Activated naive CD4-positive, alpha-beta T cell (primary cell): ENCODE measurements at places on chromosomes 1 and 21.

- no peak for DNase-seq
Observed at GRCh38 chr1:204149107-204149506, 2.7 kb downstream of the ETNK2 start.

GRCh38 chr1:166351676-166352075, 184.9 kb upstream of the FAM78B start:
- no peak for DNase-seq

- no peak for DNase-seq
Observed at GRCh38 chr1:81887421-81888144, 86.8 kb downstream of the ADGRL2 start.

GRCh38 chr1:11337580-11338073, 64.6 kb downstream of the UBIAD1 start:
- peak; percentile 66 for DNase-seq

DNA sequence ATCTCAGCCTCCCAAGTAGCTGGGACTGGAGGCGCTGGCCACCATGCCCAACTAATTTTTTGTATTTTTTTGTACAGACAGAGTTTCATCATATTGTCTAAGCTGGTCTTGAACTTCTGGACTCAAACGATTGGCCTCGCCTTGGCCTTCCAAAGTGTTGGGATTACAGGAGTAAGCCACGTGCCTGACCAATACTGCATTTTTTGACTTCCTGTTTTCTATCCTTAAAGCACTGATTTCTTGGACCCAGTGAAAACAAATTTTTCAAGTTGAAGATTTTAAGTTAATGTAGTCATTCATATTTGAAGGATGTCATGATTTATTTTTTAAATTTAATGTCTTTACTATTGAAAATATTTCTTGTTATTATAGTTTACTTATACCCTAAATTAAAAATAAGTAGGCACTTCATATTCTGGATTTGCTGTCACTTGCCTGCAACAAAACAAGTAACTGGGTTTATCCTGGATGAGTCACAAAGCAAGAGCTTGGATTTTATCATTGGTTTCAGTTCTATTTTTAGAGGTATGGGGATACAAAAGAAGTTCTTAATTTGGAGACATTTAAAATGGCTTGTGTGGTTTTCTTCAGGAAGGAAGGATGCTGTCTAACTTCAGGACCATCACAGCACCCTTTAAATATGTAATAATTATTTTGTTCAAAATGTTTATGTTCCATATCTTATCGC, 2.2 kb upstream of the VPS45 start:
- no peak for DNase-seq

DNA sequence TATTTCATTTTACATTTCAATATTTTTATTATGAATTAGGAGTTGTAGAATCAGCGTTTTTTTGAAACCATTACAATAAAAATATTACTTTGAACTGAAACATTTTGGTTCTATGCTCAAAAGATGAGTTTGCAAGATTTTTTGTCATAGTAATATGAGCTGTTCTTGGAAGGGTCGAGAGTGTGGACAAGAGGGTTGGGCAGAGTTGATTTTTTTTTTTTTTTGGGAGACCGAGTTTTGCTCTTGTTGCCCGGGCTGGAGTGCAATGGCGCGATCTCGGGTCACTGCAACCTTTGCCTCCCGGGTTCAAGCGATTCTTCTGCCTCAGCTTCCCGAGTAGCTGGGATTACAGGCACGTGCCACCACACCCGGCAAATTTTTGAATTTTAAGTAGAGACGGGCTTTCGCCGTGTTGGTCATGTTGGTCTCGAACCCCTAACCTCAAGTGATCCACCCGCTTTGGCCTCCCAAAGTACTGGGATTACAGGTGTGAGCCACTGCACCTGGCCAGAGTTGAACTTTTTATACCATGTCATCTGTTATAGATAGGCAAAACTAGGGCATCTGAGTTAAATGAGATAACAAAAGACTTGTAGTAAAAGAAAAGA, 3.3 kb downstream of the CACYBP start:
- DNase-seq, result no peak

DNA sequence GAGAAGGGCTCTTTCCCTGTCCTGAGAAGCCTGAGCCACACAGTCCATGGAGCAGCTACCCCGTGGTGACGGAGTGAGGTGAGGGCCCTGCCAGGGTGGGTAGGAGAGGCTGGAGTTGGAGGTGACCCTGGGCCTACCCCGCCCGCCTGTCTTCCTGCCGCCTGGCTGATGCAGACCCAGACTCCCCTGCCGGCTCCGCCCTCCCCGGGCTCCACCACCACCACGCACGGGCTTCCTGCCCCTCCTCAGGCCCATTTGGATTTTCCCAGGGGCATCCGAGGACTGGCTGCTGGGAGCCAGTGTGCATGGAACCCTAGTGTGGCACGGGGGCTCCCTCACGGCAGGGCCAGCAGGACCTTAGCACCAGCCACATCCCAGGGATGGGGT, 32.5 kb downstream of the PODN start:
- no peak for DNase-seq

DNA sequence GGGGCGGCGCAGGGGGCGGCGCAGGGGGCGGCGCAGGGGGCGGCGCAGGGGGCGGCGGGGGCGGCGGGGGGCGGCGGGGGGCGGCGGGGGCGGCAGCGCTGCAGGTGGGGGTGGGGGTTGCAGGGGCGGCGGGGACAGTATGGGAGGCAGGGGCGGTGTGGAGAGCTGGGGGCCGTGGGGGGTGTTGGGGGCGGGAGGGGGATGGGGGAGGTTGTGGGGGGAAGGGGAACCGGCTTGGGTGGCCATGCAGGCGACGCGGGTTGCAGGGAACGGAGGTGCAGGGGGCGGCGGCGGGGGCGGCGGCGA, 13.0 kb upstream of the SLC19A1 start:
- no peak for DNase-seq

DNA sequence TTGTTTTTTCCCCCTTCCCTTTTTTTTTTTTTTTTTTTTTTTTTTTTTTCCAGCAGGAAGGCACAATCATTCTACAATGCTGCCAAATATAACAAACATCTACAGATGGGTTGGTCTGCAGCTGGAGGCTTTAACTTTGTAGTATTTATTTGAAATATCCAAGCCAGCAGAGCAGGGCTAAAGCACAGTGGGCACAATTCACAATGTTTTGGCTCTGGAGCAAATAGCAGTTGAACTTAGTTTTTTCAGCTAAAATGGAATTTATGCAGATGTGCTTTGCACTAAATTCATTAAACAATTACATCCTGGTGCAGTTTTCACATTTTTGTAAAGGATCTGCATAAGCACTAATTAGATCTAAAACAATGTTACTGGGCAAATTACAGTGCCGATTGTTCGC, 39.8 kb upstream of the ZBTB18 start:
- no peak for DNase-seq

GRCh38 chr1:1422465-1423244, 1.6 kb upstream of the ANKRD65 start:
- no peak for DNase-seq

DNA sequence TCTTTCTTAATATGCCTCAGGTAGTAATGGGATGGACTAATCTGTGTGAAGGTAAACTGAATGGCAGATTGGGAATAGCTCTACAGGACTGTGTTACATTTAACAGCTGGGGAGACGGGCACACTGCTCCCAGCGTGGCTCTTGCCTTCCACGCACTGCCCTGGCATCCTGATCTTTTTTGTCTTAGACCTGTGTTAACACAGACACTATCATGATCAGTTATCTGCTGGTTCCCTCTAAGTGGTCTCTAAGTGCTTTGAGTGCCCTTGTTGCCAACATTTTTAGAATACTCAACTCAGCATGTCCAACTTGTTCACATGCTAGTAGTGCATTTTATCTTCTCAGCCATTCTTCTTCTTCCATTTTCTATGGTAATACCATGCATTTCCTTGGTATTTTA, 208.1 kb downstream of the RYR2 start:
- DNase-seq, result no peak

GRCh38 chr1:208335371-208336136, 91.4 kb upstream of the PLXNA2 start:
- DNase-seq, result no peak

DNA sequence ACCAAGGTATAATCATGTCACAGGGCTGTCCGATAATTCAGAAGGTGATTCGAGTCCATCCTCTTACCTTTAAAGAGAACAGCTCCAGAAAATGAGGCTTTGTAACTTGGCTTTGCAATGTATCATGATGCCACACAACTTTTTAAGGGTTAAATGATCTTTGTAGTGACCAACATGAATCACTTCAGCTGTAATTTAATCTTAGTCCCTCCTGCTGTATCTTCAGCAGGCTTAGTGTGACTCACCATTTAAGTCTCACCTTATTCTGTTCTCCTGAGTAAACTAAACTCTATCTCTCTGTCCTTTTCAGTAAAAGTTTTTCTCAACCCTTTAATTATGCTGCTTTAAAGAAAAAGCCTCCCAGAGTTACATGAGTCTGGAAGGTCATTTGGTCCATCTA, 1.9 kb upstream of the HIVEP3 start:
- DNase-seq, result no peak

DNA sequence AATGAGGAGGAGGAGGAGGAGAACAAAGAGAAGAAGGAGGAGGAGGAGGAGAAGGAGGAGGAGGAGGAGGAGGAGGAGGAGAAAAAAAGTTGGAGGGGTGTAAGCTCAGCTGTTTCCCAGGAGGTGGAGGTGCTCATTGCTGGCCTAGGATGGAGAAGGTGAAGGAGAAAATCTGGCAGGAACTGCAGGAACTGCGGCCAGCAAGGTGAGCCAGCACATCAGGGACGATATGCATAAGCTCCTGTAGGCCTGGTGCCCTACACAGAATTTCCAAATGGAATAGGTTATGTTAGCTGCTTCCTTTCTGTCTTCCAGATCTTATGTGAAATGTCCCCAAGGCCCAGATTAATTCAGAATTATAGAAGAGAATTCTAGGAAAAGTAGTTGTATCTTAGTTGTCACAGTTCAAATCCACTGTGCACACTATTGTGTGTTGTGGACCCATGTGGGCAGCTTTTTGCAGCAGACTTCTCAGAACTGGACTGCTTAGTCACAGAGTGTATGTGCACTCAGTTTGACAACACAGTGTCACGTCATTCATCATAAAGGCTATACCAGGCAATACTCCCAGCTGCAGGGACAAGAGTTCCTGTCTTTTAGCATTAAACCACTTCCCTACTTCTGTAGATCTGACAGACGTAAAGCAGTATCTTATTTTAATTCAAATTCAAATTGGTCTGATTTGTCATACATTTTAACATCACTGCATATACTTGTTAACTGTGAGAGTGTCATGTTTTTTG, 303.7 kb downstream of the HLX start:
- DNase-seq, result no peak

DNA sequence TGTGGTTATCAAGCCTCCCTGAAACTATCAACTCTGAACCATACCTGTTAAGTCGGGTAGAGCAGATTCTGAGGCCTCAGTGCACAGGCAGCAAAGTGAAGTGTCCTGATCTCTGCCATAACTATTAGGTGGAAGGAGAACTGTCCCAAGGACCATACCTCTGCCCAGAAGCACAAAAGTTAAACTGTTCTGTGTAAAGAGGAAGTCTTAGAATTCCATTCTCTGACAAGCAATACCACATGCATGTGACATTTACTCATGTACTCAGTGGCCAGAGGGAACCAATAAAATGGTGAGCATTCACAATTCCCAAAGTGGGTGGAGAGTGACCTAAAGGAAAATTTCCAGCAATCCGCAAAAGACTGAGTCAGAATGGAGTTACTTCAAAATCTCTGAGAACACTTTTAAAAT, 61.0 kb downstream of the TOR3A start:
- DNase-seq, result no peak

- DNase-seq, result no peak
Observed at GRCh38 chr1:242426271-242426905, 98.1 kb downstream of the PLD5 start.

GRCh38 chr1:212490276-212490675, 57.6 kb downstream of the NENF start:
- DNase-seq, result no peak

DNA sequence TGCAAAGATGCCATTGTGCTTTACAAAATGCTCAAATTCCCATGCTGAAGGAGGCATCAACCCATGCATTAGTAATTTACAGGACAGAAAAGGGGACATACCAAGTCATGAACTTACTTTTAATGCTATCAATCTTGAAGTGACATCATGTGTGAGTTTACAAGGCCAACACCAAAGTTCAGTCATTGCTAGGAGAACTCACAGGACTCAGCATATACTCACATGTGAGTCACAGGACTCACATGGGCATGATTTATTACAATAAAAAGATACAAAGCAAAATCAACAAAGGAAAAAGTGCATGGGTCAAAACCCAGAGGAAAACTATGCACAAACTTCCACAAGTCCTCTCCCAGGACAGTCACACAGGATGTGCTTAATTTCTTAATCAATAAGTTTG, 1656.0 kb downstream of the MRPL39 start:
- no peak for DNase-seq

- no peak for DNase-seq
Observed at GRCh38 chr1:25049190-25049589, 119.1 kb upstream of the RUNX3 start.

- DNase-seq, result no peak
Observed at GRCh38 chr1:198558402-198558801, 17.9 kb upstream of the ATP6V1G3 start.

DNA sequence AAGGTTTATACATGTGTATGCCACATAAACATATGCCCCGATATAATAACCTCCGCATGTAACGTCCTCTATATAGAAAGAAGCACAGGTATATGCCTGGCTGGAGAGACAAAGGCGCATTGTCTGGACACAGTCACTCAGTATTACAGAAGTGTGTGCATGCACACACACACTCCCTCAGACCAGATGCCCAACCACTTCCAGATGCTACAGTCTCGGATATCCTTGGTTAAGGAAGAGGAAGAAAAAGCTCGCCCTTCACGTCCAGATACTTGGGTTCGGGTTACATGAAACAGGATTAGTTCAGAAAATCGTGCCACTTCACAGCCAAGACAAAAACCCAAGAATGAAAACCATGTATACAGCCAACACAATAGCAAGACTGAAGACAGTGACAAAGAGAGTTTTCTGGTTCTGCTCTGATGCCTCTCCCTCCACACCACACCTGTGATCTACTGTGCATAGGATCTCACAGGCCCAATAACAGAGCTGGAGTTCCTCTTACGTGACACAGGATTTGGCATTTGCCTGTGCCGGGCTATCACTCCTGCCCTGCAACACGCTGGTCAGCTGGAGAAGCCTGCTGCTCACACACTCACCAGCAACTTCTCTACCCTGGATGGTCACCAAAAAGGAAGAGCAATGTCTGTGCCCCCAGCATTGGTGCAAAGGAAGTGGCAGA, 75.0 kb downstream of the SSBP3 start:
- no peak for DNase-seq

DNA sequence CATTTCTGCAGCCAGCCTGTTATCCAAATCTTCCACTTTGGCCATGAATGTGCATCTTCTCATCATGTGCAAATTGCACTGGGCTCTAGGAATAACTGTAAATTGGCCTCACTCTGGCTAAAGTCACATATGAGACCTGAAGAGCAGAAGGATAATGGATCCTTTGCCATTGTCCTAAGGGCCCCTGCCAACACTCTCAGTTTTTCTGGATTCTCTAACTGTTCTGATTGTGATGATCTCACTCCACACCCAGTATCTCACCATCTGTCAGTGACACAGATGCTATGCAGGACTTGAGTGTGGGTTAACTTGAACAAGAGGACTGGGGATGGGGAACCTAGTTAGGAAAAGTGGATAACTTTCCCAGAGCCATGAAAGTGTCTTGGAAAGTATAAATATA, 8.5 kb upstream of the FYB2 start:
- no peak for DNase-seq

- no peak for DNase-seq
Observed at GRCh38 chr1:151002051-151002450, 4.7 kb downstream of the MINDY1 start.
